NCI-H526 (cell line): ENCODE measurements at places on chromosomes 11 and 22.

DNA sequence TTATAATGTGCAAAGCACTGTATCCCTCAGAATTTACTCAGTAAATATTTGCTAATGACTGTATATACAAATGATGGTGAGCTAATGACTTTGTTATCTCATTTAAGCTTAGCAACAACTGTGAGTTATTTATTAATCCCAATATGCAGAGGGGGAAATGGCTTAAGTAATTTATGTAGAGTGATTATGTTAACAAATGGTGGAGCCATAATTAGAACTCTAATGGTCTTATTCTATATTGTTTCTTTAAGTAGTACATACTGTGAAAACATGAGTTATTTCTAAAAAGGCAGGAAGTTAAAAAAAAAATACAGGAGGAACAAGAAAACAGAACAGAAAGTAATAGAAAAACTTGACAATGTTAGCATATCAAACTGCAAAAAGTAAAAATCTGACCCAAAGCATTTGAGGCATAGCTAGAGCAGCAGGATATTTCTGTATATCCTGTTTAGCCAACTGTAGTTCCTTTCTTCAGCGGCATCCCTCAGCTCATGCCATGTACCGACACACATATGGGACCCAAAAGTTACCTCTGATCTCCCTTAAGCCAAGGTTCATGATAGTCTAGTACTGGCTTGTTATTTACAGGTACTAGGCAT, 94.2 kb downstream of the FCHSD2 start:
- no peak for DNase-seq

DNA sequence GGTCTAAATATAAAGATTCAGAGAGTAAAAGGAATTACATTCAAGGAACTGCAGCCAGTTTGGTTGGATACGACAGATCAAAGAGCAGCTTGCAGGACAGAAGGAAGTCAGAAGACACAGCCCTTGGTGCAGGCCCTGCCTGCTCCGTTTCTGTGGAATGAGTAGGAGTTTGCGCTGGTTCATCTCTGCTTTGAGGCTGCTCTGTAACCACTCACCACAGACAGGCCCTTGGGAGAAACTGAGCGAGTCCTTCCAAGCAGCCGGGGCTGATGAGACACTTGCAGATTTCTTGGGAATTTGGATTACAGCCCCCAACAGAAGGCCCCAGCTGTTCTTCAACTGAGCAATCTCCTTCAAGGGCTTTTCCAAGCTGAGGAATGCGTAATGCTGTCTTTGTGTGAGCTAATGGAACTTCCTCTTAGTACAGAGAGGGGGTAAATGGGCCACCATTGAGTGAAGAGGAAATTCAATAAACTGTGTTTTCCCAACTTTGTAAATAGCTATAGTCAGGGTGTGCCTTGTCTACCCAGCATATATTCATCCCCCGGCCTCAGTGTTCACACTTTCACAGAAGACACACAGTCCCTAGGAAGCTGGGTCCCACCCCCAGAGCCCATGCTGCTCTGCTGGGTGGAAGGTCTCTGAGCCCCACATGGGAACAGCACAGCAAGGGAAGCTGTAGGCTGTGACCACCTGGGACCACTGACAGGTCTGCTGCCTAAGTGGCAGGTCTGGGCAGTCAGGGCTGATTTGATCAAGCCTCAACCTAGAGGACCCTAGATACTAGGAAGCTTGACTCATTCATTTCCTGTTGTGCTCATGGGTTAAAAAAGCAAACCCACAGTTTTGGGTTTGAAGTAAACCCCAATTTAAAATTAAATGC, 16.6 kb downstream of the IL10RA start:
- DNase-seq: no peak

DNA sequence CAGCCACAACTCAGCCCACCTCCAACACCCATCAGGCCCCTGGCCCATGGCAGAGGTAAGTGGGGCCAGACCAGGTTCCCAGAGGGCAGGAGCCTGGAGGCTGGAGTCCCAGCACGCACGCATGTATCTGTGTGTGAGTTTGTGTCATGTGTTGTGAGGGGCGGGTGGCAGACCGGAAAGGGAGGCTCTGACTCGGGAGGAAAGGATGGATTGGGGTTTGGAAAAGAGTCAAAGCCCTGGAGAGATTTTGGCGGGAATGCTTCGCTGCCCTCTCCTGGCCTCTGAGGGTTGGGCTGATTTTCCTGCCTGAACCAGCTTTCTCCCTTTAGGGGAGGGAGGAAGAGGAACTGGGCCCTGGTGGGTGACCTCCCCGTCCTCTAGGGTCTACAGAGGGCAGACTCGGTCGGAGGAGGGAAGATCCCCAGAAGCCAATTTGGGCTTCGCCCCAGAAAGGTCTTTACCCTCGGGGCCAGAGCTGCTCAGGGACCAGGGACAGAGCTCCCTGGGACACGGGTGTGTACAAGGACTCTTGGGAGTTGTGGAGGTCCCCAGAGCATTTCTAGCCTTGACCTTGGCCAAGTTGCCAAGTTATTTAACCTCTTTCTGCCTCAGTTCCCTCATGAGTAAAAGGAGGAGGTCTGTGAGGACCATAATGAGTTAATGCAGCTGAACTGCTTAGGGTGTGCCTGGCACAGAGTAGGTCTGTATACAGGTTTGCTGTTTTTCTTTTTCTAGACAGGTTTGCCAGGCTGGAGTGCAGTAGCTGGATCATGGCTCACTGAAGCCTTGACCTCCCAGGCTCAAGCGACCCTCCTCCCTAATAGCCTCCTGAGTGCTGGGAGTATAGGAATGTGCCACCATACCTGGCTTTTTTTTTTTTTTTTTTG, 6.9 kb downstream of the C11orf68 start:
- DNase-seq: peak; percentile 37

DNA sequence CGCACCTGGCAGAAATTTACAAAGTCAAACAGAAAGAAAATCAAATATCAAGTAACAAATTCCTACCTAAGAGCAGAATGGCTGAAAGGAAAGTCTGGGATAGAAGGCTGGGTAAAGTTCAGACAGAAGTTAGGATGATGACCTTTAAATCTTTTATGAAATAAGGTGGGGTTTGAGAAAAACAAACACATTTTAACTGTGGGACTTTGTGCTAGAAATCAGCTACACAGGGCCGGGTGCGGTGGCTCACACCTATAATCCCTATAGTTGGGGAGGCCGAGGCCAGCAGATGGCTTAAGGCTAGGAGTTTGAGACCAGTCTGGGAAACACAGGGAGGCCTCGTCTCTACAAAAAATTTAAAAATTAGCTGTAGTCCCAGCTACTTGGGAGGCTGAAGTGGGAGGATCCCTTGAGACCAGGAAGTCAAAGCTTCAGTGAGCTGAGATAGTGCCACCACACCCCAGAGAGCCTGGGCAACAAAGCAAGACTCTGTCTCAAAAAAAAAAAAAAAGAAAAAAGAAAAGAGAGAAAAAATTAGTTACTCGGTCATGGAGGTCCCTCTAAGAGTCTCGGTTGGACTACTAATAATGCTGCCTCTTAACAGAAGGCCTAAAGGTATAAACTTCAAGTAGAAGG, 119.7 kb upstream of the BID start:
- no peak for DNase-seq

DNA sequence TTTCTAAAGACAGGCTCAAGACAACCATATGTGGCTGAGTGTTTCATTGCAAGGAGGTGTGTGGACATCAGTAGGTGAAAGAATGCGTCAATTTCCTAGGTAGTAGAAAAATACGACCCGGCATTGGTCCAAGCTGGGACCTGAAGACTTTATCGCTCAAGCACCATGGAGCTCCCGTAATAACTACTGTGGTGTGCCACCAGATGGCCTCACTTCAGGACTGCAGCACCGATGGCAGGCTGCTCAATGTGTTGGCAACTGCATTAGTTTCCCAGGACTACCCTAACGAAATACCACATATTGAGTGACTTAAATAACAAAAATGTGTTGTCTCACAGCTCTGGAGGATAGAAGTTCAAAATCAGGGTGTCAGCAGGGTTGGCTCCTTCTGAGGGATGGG, 72.4 kb upstream of the FAT3 start:
- DNase-seq: peak; percentile 13

- no peak for DNase-seq
Observed at GRCh38 chr22:27671413-27671935, 130.1 kb downstream of the MN1 start.

- DNase-seq: no peak
Observed at GRCh38 chr11:33731723-33732531, 4.3 kb downstream of the CD59 start.

- DNase-seq: no peak
Observed at GRCh38 chr22:25554238-25554671, 10.2 kb upstream of the GRK3 start.

- no peak for DNase-seq
Observed at GRCh38 chr11:134364261-134364660, 32.5 kb downstream of the GLB1L2 start.

GRCh38 chr11:117681438-117681837, 115.6 kb downstream of the DSCAML1 start:
- no peak for DNase-seq

DNA sequence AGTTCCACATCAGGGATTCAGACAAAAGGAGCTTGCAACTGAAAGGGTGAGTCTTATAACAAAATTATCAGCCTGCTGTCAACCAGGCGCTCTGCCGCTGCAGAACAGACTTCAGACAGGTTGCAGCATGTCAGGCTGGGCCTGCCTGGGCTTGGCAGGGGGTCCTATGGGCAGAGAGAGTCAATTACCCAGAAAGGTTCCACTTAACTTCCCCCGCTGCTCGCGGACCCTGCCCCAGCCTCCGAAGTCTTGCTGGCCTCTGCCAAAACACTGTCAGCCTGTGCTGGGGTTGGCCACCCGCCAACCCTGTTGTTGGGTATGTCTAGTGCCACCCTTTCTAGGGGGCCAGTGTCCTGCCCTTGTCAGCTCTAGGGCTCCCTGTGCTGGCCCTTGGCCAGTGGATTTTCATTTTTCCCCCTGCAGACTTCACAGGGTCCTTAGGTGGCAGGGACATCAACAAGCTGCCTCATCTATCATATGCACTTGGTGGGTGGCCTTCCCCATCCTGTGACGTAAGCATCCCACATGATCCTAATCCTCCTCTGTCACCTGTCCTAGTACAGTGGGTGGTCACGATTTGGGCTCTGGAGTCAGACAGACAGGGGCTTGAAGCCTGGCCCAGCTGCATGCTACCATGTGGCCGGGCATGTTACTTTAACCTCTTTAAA, 166.5 kb upstream of the CADM1 start:
- peak; percentile 78 for DNase-seq

- DNase-seq: no peak
Observed at GRCh38 chr11:126090452-126090851, 27.8 kb upstream of the CDON start.

- DNase-seq: no peak
Observed at GRCh38 chr11:123429336-123429735, 733 bp upstream of the GRAMD1B start.

GRCh38 chr11:120249279-120250262, 9.6 kb downstream of the POU2F3 start:
- DNase-seq: no peak

GRCh38 chr11:67405688-67406339, 1.9 kb downstream of the TBC1D10C start:
- no peak for DNase-seq

DNA sequence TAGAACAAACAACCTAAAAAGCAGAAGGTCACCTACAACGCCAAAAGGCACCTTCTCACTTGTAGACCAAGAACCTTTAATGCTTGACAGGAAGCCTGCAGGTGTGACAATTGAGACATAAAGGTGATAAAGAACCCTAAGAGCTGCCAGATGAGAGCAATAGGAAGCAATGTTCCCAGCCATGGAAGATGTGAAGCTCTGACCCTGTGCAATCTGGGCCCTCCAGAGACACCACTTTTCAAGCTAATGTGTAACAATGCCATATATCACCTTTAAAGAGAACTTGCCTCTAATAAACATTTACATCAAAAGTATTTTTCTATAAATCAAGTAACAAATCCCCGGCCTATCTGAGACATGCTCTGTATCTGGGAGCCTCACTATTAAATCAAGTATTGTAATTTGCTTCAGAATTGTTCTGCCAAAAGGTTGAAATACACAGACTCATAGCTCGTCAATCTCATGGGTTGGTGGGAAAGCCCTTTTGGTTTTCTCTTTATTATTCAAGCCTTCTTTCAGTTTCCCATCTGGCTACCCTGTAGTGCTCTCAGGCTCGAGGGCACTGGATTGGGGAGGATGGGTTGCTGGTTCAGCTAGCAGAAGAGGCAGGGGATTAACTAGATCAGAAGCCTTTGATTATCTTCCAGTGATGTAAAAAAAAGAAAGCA, 368.9 kb downstream of the BUD13 start:
- DNase-seq: no peak

DNA sequence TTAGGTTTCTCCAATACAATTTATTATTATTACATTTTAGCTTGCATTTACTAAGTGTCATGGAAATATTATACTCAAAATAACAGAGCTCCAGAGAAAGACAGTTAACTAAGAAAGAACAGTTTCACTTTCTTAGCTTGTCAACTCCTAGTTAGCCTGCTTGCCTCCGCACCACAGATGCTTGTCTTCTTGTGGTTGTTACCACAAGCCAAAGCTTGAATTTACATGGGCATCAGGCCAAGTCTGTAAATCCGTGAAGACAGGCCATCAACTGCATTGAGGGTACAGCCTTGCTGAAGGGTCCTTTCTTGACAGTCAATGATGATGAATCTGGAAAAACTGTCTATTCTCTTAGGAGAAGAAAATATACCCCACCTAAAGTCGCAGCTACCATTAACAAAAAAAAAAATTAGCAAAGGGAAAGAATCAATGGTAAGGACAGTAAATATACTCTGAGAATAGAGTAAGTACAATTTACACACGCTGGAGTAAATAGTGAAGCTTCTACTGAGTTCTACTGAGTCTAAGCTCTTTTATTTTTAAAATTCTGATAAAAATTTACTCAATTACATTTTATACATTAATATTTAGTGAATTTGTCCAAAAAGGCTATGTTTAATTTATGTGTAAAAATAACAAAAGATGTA, 15.6 kb upstream of the DENND5A start:
- peak; percentile 37 for DNase-seq

GRCh38 chr11:45924036-45924915, 1.8 kb downstream of the LARGE2 start:
- DNase-seq: no peak

GRCh38 chr11:71236836-71237475, 15.4 kb downstream of the SHANK2 start:
- DNase-seq: no peak

DNA sequence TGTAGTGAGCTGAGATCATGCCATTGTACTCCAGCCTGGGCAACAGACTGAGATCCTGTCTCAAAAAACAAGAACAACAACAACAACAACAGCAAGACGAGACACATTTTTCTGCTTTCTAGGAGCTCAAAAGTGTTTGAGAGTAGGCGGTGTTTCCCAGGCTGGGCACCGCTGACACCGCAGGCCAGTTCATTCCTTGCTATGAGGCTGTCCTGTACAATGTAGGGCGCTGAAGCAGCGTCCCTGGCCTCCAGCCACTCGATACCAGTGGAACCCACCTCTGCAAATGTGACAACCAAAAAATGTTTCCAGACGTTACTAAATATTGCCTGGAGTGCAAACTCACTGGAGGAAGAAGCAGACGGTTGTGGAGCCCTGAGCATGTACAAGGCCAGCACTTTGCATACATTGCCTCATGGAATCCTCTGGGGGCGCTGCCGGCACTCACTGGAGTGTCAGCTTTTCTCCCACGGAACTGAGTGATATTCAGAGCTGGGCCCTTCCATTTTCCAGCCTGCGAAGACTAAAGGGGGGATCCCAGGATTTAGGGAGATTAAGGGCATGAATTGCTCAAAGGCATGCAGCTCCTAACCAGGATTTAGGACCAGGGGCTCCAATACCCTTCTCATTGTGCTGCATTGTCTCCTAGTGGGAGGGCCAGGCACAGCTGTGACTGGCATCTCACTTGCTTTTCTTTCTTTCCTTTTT, 5.8 kb upstream of the MIEF1 start:
- peak; percentile 85 for DNase-seq
